Suppressor macrophage (primary cell): ENCODE measurements at places on chromosomes 3 and 15.

GRCh38 chr3:51949121-51949520 is 6.1 kb upstream of the GPR62 start:
- DNase-seq = no peak

DNA sequence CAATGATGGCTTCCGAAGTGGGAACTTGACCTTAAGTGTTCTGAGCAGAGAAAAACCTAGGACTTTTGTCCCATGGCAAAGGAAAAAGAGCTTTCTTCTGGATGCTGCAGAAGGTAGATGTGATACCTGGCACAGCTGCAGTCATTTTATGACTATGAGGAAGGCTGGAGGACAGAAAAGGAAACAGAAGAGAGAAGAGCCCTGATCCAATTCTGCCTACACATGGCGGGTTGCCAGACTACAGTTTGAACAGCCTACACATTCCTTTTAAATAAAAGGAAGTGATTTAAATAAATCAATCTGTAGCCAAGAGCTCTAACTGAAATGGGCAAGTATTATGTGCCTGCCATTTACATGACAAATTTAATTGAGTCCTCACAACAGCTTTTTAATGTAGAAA is 43.6 kb upstream of the CHRNB4 start:
- DNase-seq = peak; percentile 70

DNA sequence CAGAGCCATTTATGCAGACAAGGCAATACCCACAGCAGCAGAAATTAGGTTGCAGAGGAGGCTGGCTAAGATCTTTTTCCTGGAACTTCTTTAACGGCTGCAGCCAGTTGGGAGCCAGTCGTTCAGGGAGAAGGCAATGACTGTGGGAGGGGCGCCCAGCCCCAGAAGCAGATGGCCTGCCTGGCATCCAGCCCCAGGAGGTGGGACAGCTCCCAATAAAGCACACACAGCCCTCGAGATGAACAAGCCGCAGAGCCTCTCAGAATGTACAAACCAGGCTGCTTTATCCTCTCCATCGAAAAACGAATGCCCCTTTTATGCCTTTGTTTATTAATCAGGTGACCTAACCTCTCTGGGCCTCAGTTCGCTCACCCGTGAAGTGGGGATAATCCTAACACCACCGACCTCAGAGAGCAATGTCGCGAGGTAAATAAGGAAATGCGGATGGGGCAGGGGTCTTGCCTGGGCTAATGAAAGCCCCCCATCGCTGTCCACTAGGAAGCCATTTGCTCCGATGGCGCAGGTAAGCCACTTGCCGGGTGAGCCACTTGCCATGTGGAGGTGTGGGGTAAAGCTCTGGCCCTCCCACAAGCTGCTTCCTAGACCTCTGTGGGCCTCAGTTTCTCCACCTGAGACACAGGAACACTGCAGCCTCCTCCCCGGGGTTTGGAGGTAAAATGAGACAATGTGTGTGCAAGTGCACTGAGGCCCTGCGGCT is 35.8 kb downstream of the MGLL start:
- DNase-seq = no peak

- DNase-seq = no peak
These were observed 116.1 kb downstream of the ULK4 start for GRCh38 chr3:41845826-41846225.
